Stimulated activated CD8-positive, alpha-beta memory T cell treated with anti-CD3 and anti-CD28 coated beads, Interleukin-4, amount 100 ng/mL, for 4 hours (primary cell): ENCODE measurements at places on chromosomes 5 and 9.

- no peak for DNase-seq
These were observed 58.2 kb downstream of the ESM1 start for GRCh38 chr5:54927097-54927746.

DNA sequence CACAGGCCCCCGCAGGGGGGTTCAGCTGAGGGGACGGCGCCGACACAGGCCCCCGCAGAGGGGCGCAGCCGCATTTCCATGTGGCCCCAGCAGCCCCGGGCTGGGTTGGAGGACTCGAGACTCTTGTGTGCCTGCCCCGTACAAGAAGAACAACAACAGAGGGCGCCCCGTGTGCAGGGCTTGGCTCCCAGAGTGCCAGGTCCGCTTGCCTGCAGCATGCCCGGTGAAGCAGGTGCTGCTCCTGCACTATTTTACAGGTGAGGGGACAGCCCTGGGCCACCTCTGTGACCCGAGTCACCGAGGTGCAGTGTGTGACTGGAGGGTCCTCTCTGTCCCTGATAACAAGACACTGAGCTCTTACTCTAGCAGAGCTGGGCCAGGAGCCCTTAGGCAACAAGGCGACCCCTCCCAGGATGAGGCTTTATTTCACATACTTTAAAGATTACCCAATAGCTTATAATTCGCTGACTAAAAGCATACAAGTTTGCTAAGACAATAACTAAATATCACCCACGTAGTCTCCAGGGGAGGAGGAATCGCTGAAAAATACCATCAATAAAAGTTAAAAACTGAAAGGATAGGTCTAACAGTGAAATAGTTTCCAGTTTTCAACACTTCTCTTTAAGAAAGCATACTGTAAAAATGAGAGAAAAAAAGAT, 41.7 kb upstream of the SLC9A3 start:
- no peak for DNase-seq

- DNase-seq: no peak
These were observed 17.1 kb downstream of the GKAP1 start for GRCh38 chr9:83800236-83801033.

- no peak for DNase-seq
These were observed 158.8 kb downstream of the DEPDC1B start for GRCh38 chr5:60540856-60541805.

GRCh38 chr9:10534850-10535249, 78.0 kb downstream of the PTPRD start:
- DNase-seq: no peak

DNA sequence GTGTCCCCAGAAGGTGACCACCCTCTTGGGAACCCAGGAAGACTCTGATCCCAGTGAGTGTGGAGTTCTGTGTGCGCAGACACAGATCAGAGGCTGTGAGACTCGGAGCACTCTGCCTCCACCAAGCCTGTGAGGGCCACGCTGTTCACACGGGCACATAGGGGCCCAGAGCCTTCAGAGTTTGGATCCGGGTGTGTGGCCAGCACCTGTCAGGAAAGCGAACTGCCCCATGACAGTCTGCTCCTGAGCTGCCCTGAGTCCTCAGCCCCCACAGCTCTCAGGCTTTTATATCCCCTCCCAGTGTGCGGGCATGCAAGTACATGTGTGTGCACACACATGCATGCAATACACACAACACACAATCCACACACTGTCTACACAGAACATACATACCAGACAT, 161.8 kb upstream of the IRX2 start:
- DNase-seq: no peak

DNA sequence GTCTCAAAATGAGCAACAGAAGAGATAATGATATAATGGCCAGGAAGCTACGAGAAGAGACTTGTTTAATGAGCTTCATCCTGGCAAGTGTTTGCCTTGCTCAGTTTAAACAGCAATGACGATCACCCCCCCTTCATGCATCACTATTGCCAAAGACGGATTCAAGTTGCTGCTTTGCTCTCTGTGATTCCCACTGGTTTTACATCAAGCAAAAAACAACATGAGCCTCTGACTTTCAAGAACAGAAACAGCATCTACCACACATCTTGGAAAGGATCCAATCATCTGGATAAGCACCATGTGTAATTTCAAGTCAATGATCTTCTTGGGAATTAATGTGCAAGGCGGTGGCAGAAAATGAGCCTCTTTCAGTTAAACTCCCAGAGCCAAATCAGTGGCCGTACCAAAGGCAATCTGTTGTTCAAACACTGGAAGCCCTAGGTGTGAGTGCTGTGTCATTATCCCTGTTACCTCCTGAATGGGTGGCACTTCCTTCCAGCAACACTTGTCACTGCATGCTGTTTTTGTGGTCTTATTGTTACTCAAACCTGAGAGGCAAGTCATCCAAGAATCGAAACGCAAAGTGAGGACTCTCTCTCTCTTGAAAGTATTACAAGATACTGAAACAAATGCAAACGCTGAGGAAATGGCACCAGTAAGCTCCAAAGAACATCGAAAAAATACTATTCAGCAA, 72.8 kb downstream of the MED27 start:
- no peak for DNase-seq

GRCh38 chr5:141369994-141370848, at the start of gene PCDHGB3:
Gene PCDHGB3 (plus strand): TSS chr5:141370242. CDS start chr5:141370395, 153 bp downstream.
- DNase-seq: no peak

GRCh38 chr9:89021154-89021803, 30.0 kb downstream of the S1PR3 start:
- DNase-seq: no peak

DNA sequence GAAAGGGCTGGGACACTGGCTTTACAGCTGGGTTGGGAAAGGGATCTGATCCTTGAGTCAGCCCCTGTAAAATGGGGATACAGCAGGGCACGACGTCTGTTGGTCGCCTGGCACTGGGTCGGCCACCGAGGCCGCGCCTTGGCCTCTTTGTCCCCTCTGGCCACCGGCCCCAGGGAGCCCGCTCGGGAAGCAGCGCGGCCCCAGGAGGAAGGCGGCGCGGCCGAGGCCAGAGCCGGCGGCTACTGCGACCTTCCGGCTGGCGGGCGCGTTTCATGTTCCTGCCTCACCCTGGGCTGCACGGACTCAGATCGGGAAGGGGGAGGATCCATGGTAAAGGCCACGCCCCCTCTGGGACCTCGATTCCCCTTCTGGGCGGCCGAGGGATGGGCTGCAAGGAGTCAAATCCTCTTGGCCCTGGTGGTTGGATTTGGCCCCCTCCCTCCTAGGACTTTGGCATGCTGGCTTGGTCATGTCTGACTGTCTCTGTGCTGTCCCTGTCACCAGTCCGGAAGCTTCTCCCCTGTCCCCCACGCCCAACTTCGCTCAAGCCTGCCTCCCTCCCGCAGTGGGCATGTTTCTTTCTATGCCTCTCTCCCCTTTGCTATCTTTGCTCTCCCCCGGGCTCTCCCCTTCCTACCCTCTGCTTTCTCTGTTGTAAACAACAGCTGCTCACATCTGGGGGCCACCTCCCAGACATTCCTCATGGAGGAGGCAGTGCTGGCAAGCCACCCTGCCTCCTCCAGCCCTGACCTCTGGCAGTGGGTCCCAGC, 25.8 kb downstream of the FPGS start:
- no peak for DNase-seq

- no peak for DNase-seq
These were observed 6.9 kb upstream of the CCDC180 start for GRCh38 chr9:97300586-97300985.

- no peak for DNase-seq
These were observed 82.4 kb upstream of the TAS2R1 start for GRCh38 chr5:9712506-9712905.

GRCh38 chr9:119009249-119009648, 360.0 kb downstream of the BRINP1 start:
- DNase-seq: no peak

DNA sequence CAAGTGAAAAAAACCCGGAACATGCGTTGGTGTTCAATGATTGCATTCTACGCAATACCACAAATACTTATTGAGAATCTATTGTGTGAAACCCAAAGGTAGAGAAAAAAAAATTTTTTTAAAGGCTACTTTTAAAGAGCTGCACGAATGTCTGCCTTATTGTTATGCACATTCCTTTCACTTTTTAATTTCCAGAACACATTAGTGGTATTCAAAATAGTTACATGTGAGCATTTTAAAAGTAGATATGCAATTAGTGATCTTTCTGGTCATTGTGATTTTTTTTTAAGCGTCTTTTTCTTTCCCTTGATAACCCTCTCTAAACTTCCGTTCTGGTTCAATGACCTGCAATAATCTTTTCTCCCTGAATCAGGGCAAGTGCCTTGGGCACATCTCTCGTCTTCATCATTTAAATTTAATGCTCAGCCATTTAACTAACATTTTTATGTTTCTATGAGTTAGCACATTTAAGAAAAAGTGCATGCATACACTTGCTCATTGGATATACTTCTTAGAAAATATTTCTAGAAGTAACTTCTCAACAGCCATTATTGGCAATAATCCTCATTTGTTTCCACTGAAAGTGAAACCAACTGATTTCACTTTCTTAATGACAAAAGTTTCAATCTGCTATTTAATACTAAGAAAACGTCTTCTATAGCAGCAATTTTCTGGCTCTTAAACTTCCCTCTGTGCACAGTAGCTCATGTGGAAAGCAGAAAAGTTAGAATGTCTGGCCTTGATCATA, 80.3 kb downstream of the CDH6 start:
- DNase-seq: no peak

DNA sequence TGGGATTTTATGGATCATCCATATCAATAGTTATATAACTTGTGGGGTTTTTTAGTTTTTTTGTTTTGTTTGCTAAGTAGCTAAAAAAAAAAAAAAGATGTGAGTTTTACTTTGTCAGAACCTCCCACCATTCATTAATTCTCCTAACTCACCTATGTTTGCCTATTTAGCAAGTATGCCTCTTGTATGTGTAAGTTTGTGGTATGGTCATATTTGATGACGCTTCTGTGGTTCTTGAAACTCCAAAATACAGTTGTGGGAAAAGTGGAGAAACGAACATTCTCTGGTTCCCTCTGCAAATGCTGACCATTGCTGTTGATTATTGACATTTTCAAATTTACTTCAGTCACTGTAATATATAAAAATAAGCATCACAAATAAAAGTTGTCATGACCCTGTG, 75.7 kb downstream of the PBX3 start:
- no peak for DNase-seq

- DNase-seq: no peak
These were observed 149.5 kb downstream of the SEMA5A start for GRCh38 chr5:9396285-9396770.

- DNase-seq: no peak
These were observed at the start of gene OGN for GRCh38 chr9:92404042-92404836. Gene OGN (minus strand): TSS chr9:92404578. CDS start chr9:92403407, 1,171 bp downstream.

- no peak for DNase-seq
These were observed 228.3 kb upstream of the ADAMTS16 start for GRCh38 chr5:4911646-4912403.

- DNase-seq: no peak
These were observed 131.1 kb upstream of the ICE1 start for GRCh38 chr5:5291357-5291756.

DNA sequence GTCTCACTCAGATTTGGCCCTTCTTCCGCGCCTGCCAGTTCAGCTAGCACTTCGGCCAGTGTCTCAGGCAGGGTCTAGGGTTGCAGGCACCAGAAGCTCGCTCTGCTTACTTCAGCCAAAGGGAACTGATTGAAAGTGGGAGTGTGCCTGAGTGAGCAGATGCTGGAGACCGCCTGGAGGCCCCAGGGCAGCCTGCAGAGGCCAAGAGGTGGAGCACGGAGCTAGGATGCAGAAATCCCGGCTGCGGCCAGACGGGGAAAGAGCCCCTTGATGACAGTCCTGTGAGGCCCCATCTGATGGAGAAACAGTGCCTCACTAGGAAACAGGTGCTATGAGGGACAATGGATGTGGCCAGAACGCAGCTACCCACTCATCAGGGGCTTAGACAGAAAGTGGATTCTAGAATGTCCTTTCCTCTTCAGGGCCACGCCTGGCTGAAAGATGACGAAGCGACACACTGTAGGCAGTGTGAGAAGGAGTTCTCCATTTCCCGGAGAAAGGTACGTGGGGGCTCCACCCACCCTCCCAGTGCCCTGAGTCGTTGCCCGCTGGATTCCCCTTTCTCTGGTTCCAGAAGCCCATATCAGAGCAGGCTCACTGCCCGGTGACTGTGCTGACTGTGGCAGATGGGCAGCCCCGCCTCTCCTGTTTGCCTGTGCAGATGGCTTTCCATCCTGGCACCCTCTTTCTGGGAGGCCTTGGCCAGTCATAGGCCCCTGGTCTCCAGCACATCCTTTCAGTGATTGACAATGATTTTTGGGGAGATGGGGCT, 16.1 kb downstream of the HNRNPH1 start:
- no peak for DNase-seq

DNA sequence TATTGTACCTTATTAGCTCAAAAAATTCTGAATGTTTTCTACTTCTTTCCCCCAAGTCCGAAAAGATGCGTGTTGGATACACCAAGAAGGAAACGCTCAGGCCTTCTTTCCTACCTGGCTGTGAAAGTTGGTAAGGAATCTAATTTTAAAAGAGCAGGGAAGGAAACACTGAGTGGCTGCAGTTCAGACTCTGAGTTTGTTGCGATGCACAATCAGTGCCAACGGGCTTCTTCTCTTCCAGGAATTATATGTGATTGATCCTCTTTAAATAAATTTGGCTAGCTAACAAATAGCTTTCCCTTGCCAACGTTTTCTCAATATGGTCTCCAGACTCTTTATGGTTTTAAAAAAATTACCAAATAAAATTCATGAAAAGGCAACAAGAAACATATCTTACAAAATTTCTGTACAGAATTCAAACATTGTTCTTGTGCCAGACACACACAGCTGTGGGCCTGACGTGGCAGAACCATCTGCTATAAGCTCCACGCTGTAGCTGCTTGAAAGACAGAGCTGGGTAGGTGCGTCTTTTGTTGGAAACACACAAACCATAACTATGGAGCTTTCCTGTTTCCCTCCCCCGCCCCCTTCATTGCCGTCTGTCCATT, 493.1 kb downstream of the ZNF608 start:
- DNase-seq: no peak

DNA sequence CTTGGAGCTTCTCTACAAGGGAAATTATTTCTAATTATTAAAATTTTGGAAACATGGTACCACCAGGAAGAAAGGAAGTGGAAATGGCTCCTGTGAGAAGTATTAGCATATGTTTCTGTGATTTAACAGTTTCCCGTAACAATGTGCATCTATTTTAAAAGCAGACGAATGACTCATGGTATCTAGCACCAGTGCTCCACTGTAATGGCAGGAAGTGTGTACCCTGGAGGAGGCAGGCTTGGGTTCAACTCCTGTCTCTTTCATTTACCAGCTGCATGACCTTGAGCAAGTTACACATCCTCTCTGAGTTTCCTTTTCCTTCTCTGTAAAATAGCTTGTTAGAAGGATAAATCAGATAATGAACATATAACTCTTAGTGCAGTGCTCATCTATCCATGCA, 41.0 kb upstream of the ANGPTL2 start:
- no peak for DNase-seq
